ENCODE measurements at places on chromosomes 4 and X. TPM values are rescaled to one million over a fixed set of nuclear protein-coding genes. Genes with fewer than 3 reads are reported as not detected.

The ABHD18 gene
- total RNA-seq, result 10.1 TPM

The TMEM31 gene
- total RNA-seq, result not detected

The GPR143 gene
- not detected for total RNA-seq

The ABCG2 gene
- 0.59 TPM for total RNA-seq

The IL21 gene
- total RNA-seq, result not detected

The PPARGC1A gene
- total RNA-seq, result 2.5 TPM

The NEUROG2 gene
- total RNA-seq, result not detected

The RPS6KA6 gene
- 4.0 TPM for total RNA-seq

The ADGRL3 gene
- not detected for total RNA-seq

The SRPX gene
- total RNA-seq, result 93.1 TPM

The IL15 gene
- 3.3 TPM for total RNA-seq

The CLDN34 gene
- under 0.01 TPM for total RNA-seq

The PDCL2 gene
- not detected for total RNA-seq

The TBC1D8B gene
- 12.3 TPM for total RNA-seq

The CTAG1B gene
- not detected for total RNA-seq

The NOX1 gene
- not detected for total RNA-seq

The KCND1 gene
- 0.29 TPM for total RNA-seq

The MAGEA4 gene
- total RNA-seq, result not detected

Data from osteoblast (primary cell).